Mesenchymal stem cell (in vitro differentiated cells and primary cell): ENCODE measurements at places on chromosomes 3 and 15.

DNA sequence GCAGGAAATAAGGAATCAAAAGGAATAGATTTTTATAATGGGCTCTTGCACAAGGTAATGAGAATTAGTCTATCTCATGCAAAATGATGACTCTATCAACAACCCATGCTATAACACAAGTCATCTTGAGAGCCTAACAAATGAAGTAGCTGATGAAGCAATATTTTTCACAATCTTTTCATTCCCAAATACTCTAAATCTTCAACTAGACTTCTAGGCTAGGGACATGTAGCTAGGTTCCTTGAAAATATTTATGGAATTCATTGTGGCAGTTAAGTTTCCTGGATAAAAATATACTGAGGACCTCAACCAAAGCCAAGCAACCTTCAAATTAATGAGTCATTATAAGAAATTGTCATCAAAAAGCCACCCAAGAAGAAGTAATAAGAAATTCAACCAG, 55.4 kb downstream of the DCBLD2 start:
- no peak for DNase-seq

GRCh38 chr3:34001022-34001421, 202.6 kb downstream of the PDCD6IP start:
- DNase-seq: no peak

GRCh38 chr3:190492129-190492528, 21.8 kb upstream of the IL1RAP start:
- no peak for DNase-seq

- DNase-seq: no peak
Observed at GRCh38 chr3:142963234-142963515, 299 bp downstream of the PAQR9 start.

DNA sequence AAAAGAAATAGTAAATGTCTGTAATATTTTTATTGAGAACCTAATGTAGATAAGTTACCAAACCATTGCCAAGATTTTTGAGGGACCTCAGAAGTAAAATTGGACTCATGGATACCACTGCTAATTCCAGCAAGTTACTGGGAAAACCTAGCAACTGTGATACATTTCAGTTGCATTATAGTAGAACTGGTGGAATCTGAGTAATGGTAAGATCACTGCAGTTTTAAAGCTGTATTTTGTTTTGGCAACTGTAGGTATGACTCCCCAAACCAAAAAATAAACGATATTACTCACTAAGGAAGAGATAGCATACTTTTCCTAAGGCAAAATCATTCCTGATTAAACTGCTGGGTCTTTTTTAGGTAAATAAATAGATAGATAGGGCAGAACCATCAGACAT, 54.0 kb downstream of the ARMC8 start:
- DNase-seq: no peak

- no peak for DNase-seq
Observed at GRCh38 chr15:51060030-51060673, 34.6 kb downstream of the TNFAIP8L3 start.
